HS-27A (cell line): ENCODE measurements at places on chromosomes 11 and 22.

GRCh38 chr11:65416841-65417701, 5.5 kb upstream of the NEAT1 start:
- DNase-seq: no peak

DNA sequence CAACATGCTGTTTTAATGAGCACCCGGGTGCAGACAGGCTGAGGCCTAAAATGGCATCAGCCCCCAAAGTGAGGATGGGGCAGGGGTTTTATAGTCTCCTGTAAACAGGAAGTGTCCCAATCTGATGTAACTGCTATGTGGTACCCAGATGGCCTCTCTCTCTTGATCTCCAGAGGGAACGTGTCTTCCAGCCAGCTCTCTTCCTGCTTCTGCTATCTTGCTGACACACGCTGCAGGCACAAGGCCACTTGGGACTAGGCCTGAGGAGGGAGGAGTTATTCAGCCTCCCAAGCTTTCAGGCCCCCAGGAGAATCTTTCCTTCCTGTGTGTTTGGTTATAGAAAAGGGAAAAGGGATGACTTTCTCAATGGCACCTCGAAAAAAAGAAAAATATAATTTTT, 11.4 kb upstream of the VSTM5 start:
- DNase-seq: no peak

GRCh38 chr11:8341996-8342395, 78.3 kb upstream of the LMO1 start:
- no peak for DNase-seq

- no peak for DNase-seq
Observed at GRCh38 chr11:90220391-90220790, 2.5 kb downstream of the CHORDC1 start.

DNA sequence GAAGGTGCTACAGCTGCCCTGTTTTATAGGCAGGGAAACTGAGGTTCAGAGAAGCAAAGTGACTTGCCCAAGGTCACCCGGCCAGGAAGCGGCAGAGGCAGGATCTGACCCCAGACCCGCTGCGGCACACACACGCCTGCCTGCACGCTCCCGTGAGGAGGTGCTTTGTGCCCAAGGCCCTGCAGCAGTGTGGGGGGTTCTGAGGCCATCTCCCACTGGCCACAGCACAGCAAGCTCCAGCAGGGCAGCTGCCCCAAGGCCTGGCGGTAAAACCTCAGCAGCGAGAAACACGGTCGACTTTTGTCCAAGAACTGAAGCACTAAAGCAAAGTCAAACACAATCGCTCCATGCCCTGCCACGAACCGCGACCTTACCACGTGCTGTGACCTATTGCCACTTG, 42.7 kb downstream of the CDKN1C start:
- DNase-seq: no peak

DNA sequence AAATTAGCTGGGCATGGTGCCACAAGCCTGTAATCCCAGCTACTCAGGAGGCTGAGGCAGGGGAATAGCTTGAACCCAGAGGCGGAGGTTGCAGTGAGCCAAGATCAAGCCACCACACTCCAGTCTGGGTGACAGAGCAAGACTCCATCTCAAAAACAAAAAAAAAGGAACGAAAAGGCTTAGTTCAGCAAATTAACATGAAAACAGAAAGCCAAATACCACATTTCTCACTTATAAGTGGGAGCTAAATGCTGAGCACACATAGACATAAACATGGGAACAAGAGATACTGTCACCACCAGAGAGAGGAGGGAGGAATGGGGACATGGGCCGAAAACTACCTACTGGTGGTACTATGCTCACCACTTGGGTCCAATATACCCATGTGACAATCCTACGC, 38.6 kb downstream of the SCGB1A1 start:
- no peak for DNase-seq

DNA sequence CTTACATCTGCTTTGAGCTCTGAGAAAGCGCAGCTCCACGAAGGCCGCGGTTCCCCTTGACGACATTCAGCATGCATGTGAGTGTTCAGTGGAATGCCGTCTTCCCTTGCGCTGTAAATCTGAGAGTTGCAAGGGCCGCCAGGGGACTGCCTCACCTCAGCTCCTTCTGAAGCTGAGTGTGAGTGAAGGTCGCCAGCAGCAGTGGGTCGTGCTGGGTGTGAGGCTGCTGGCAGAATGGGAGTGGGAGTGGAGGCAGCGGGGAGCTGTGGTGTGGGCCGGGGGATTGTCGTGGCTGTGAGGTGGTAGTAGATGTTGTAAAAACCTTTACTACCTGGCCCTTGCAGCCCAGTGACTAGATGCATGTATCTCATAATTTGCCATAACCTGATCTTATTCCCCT, 65.2 kb downstream of the PPP6R2 start:
- DNase-seq: no peak

DNA sequence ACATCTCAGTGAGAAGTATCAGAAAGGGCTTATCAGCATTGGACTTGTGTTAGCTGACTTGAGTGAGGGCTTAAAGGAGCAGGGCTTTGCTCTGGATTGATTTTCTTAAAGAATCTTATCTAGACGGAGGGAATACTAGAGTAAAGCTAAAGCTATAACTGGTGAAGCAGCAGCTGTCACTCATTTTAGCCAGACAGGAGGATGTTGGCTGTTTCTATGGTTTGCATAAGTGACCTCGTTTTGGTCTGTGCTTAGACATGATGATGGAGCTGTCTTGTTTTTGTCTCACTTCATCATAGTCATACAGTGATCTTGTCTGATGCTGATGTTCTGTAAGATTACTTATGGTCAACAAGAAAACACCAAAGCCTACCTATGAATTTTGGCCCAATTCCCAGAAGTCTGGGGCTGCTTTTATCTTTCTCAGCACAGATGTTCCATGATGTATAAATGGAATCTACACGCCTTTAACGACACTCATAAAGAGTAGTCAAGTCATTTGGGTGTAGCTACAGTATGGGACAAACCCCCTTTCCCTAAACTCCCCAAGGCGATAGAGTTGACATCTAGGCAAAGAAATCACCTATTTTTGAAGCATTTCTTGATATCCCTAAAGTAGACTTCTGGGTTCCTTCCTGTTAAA, 77.5 kb upstream of the UCP3 start:
- DNase-seq: no peak
